ENCODE measurements at places on chromosomes 3 and 15.

GRCh38 chr3:193078996-193079753 is 161.5 kb upstream of the MB21D2 start:
- DNase-seq, result no peak

DNA sequence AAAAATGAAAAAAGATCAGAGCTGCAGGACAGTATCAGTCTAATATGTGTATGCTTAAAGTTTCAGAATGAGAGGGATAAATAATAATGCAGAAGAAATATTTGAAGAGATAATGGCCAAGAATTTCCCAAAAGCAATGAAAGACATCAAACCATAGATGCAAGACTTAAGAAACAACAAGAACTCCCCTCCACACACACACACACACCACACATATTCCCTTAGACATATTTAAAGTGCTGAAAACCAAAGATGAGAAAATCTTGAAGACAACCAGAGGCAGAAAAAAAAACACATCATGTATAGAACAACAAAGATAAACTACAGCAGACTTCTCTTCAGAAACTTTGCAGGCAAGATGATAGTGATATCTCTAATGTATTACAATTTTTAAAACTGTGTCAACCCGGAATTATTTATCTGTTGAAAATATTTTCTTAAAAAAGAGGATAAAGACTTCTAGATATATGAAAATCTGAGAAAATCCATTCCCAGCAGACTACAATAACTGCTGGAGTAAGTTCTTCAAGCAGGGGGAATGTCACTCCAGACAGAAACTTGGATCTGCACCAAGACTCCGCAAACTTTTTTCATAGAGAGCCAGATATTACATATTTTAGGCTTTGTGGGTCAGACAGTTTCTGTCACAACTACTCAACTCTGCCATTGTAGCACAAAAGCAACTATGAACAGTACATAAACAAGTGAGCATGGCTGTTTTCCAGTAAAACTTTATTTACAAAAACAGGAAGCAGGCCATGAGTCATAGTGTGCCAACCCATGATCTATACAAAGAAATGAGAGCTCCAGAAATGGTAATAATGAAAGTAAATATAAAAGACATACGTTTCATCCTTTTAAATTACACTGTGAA is 223.4 kb upstream of the CGNL1 start:
- DNase-seq, result no peak

DNA sequence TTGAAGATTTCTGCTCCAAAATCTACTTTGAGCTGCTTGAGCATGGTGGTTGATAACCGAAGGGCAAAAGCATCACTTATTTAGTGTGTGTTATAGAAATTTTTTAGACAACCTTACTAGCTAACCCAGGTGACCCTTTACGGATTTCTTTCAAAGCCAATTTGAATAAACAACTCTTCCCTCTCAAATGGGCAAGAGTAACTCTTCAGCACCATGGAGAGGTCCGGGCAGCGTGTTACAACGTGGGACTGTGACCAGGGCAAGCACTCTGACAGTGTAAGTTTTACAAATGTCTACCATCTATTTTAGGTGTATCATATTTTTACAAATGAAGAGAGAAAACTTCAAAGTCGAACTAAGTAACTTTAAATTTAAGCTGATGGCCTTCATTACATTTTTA is 471.8 kb downstream of the MFSD1 start:
- DNase-seq, result peak; percentile 18

DNA sequence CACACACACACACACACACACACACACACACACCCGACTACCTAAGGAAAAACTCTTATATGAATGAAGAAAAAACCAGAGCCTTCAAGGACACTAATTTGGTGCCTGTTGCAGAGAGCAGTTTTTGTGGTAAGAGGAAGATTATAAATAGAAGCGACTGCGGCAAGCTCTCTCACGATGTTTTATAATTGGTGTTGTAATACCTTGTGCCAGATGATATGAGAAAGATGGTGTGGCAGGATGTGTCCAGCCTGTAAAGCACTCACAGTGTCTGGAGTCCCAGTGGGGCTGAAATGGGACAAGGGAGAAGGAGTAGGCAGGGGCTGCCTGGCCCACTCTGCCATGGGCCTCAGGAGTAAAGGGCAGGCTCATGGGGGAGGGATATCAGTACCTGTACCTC is 839.9 kb downstream of the AGBL1 start:
- DNase-seq, result no peak

DNA sequence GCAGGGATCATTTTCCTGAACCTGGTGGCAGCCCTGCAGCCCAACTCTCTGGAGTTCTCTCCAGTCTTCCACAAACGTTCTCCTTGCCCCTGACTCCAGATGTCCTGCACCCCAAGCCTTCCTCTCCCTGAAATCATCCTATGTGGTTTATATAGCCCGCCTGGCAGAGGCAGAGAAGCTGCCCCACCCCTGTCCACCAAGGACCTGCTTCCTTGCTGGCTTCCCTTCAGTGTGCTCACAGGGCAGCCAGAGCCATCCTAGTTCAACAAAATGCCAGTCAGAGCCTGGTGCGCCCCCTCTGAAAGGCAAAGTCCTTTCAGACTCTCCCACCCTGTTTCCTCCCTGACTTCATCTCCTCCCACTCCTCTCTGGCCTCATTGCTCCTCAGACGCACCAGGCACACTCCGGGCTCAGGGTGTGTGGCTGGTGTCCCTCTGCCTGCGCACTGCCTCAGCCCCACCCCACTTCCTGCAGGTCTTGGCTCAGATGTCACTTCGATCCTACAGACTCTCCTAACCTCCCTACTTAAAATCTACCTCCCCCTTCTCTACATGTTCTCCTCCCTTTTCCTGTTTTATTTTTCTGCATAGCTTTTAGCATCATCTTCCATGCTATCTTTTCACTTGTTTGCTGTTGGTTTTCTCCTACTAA is 5.9 kb downstream of the KBTBD13 start:
- DNase-seq, result no peak

DNA sequence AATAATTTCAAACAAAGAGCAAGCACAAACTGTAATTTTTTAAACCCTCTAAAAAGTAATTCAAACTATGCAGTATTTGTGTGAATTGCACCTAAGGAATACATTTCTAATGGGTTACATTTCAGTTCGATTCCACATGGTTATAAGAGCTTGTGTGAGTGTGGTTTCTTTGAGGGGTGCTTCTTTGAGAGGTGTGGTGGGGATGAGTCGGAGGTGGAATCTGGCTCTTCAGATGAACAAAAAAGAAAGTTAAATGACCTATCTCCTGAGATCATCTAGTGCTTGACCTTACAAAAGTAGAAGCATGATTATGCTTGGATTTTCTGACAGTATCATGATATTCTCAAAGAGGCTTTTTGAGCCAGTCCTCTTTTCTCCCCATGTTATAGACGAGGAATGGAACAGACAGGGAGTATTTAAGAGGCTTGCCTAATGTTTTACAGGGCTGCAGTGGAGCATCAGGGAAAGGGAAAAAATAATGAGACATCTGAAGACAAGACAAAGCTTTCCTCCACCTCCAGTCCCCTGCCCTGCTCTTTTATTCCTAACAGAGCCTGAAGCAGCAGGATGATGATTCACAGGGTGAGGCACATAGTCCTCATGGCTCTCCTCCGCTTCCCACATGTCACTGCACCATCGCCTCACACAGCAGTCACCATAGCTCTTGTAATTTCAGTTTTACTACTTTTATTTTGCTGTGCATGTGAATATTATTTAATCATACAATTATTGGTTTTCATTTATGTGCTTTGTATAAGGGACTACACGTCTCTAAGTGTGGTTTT is 82.0 kb downstream of the LYSMD4 start:
- no peak for DNase-seq

DNA sequence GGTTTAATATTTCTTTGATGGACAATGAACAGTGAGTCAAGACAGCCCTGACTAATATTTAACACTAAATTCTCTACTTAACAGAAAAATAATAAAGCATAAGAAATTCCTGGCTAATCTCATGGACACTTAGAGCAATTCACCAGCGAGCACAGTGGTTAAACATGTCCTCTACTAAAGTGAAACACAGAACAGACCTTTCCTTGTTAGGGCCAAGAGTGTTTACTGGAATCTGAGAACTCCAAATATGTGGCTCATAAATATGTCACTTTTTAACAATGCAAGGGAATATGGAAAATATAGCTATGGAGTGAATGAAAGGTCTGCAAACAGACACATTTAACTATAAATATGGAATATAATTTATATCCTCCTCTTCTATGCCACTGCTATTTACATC is 18.6 kb upstream of the IGSF10 start:
- DNase-seq, result no peak

DNA sequence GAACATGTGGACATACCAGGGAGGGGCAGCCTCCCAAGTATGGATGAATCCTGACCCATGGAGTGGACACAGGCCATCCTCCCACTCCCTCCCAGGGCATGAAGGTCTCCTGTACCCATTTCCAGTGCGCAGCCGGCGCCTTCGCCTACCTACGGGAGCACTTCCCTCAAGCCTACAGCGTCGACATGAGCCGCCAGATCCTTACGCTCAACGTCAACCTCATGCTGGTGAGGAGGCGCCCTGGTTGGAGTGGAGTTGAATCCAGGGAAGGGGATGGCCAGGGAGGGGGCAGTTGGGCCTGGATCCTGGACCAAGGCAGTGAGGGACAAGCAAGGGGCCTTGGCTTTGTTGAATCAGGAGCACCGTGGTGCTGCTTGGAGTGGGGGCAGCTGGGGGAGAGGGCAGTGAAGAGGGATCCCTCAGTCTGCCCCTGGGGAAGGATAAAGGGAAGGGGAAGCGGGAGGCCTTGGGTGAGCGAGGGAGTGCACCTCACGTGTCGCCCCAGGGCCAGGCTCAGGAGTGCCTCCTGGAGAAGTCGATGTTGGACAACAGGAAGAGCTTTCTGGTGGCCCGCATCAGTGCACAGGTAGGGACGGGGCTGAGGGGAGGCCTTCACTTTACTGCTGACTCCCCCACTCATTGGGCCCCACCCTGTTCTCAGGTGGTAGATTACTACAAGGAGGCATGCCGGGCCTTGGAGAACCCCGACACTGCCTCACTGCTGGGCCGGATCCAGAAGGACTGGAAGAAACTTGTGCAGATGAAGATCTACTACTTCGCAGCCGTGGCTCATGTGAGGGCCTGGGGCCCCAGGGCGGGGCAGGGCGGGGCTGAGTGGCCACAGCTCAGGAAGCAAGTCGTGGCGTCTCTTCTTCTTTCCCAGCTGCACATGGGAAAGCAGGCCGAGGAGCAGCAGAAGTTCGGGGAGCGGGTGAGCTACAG is 25.3 kb downstream of the PTPN23 start:
- DNase-seq, result no peak
